Bronchial epithelial cell (primary cell): ENCODE measurements at places on chromosomes 7 and 10. TPM values are rescaled to one million over a fixed set of nuclear protein-coding genes. Genes with fewer than 3 reads are reported as not detected.

DNA sequence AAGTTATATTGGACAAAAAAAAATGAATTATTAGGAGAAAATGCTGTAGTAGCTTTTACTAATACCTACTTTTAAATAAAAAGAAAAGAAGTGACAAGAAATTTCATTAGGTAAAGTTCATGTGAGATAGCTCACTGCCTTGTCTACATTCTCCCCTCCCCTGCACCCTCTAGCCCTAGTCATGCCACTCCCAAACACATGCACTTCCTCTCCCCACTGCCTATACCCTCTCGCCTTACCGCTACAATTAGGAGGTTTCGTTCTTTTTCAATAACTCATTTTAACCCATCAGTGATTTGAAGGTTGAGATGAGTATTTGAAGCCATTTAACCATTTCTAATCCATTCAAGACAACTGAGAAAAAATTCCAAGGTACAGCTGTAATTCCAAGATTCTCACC is 75.3 kb downstream of the HIBADH start:
- DNase-seq, result no peak

- DNase-seq, result peak; percentile 84
Observed at GRCh38 chr10:30491204-30491915, 57.4 kb downstream of the MAP3K8 start.

DNA sequence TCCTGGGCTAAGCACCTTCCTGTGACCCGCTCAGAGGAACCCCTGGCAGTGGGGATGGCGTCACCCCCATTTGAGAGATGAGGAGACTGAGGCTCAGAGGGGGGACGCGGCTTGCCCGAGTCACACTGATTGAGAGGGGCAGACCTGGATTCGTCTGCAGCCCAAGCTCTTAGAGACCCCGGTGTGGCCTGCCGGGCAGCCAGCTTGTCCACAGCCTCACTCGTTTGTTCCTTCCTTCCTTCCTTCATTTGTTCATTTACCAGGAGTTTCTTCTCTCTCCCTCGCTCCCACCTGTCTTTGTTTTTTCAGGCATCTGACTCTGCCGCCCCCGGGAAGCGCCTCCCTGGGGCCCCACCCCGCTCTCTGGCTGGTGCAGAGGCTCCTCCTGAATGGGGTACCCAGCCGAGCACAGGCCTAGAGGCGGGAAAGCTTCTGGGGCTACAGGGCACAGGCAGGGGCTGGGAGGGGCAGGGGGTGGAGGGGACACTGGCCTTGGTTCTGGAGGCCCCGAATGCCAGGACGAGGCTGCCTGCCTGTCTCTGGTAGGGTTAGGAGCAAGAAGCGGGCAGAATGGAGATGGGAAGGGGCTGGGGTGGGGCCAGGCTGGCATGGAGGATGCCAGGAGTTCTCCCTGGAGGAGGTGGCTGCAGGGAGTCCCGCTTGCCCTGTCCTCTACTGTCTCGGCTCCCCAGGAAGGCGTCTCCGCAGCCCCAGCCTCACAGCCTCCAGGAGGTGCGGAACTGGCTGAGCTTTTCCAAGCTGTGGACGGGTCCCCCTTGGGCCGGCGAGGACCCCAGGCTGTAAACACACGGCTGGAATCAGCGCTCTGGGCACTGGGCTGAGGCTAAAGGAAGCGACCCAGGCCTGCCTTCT is 91.6 kb downstream of the UNCX start:
- no peak for DNase-seq

- peak; percentile 74 for DNase-seq
Observed at GRCh38 chr10:26779176-26779860, 81.4 kb downstream of the ABI1 start.

DNA sequence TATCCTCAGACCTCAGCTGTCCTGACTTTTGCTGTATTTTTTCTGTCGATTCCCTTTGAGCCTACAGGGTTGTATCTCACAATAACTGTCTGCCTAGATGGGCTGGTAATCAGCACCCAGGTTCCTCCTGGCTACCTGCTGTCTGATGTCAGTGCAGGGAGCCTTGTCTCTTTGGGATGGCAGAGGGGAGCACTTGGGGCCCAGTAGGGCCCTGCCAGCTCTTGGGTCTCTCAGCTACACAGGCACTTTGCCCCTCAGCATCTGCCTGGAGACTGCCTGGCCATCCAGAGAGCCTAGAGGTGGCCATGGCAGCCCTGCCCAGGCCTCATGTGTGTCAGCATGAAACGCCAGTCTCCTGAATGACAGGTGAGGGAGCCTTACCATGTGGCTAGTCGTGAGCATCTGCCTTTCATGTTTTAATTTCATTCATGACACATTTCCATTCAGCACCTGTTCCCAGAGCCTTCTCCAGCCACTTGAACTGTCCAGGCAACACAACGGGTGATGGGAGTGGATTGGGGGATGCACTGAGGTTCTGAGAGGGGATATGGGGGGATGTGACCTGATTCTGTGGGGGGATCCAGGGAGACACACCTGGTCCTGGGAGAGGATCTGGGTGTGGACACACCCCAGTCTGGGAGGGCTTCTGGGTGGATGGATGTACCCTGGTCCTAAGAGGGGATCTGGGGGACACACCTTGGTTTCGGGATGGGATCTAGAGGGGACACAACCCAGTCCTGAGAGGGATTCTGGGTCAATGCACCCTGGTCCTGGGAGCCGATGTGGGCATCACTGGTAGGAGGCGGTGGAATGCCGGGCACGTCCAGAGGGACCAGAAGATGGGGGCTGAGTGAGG is 21.9 kb downstream of the ADCY1 start:
- no peak for DNase-seq

GRCh38 chr7:44541876-44542610 is 913 bp upstream of the NPC1L1 start:
- no peak for DNase-seq

DNA sequence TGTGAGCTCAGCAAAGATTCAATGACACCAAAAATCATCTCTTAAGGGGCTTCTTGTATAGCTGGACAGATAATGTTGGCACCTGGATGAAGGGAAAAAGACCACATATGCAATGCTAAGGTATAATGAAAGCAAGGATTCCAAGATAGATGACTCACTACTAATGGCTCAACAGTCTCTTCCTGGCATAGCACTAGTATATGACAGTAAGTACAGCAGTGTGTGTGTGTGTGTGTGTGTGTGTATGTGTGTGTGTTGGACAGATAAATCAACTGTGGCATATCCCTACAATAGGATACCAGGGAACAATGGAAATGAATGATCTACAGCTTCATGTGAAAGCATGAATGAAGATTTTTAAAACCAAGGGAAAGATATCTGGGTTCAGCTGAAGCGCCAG is 257.1 kb downstream of the SFMBT2 start:
- peak; percentile 15 for DNase-seq

The WIPF3 gene
- under 0.01 TPM in 2 replicates for total RNA-seq
